ENCODE measurements at places on chromosomes 1 and 21.

- no peak for DNase-seq
These were observed 72.6 kb downstream of the DTL start for GRCh38 chr1:212108187-212108586.

DNA sequence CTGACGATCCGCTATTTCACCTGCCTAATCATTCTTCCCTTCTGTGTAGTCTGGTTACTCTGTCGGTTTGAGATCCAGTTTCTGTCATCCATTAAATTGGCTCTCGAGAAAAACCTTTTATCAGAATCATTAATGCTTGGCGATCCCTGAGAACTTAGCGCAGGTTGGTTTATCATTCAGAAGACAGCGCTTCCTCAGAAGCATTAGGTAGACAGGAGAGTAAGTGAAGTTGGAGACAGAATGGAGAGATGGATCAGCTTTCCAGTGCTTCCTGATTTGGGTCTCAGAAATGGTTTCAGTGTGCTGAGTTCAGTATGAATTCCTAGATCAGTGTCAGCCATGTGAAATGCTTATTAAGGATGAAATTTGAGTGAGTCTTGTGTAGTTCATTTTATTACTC is 1.3 kb downstream of the USP1 start:
- DNase-seq: no peak

GRCh38 chr1:198493329-198493728 is 47.2 kb downstream of the ATP6V1G3 start:
- no peak for DNase-seq

GRCh38 chr21:46532080-46532479 is 72.8 kb downstream of the S100B start:
- DNase-seq: no peak

DNA sequence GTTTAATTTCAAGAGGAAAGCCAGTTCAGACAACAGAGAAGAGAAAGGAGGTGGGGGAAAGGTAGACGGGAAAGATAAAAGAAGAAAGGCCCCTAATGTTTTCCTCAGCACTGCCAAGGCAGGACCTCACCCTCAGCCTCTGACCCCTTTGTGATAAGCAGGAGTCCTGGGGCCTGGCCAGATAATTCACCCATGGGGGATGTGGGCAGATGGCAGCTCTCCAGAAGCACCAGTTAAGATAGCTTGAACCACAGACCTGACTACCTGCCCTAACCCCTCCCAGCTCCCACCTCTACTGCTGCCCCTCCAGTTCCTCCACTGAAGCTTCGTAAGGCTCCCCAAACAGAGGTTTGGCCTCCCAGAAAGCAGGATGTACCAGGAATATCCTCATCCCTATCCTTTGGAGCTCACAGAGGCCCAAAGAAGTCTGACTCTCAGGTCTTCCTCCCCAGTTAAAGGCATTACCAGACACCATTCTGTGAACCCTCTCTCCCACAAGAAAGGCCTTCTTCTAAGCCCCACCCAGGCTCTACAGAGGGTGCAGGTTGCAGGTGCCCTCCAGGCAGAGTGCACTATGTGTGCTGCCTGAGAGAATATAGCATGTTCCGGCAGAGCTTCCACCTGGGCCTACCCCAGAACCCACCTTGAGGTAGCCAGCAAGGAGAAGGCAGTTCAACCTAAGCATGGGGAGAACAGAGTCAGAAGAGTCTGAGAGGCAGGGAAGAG is 9.2 kb upstream of the SNAPIN start:
- DNase-seq: no peak

DNA sequence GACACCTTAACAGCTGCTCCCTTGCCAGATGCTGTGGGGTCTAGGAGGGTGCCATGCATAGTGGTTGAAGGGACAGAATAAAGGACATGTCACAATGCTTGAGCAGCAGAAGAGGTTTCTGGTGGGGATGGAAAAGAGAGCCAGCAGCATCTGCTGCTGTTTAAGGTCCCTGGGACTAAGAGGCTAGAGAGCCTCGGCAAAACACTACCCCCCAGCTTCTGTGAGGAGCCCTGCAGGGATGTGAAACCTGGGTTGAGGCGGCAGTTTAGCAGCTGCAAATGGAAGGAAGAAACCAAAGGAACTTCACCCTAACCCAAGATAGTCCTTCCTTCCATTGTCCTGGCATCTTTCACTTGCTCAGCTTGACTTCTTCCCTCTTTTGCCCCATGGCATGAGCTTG is 39.4 kb downstream of the PLXNA2 start:
- DNase-seq: no peak

GRCh38 chr1:218456444-218456843 is 111.3 kb downstream of the TGFB2 start:
- DNase-seq: no peak

- DNase-seq: peak; percentile 86
These were observed 197.7 kb downstream of the GREM2 start for GRCh38 chr1:240414237-240414636.

DNA sequence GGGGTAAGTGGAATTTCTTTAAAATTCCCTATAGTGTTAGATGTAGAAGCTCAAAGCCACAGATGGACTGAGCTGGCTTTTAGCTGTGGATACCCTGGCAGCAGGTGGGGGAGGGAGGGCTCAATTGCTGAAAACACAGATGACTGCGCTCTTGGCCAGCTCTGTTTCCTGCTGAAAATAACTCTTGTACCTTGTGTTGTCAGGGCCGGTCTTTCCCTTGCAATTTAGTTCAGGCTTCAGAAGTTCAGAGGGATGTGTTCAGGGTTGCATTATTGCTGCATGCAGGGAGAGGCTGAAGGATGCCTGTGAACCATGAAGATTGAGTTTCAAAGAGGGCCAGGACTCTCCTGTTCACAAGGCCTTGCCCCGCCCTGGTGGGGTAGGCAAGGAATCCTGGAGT is 58.1 kb upstream of the GCLM start:
- no peak for DNase-seq

DNA sequence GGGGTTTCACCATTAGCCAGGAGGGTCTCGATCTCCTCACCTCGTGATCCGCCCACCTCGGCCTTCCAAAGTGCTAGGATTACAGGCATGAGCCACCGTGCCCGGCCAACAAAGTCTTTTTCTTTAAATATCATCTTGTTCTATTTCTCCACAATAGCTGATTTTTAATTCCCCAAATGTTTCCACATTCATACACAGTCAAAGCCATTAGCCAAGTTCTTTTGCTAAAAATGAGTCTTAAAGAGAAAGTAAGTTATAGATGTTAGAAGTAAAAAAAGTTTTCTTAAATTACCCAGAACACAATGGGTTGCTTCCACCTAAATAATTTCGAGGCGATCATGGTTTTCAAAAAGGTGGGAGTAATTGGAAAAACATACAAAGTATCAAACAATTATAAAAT is 30.6 kb downstream of the C2CD2 start:
- DNase-seq: no peak

DNA sequence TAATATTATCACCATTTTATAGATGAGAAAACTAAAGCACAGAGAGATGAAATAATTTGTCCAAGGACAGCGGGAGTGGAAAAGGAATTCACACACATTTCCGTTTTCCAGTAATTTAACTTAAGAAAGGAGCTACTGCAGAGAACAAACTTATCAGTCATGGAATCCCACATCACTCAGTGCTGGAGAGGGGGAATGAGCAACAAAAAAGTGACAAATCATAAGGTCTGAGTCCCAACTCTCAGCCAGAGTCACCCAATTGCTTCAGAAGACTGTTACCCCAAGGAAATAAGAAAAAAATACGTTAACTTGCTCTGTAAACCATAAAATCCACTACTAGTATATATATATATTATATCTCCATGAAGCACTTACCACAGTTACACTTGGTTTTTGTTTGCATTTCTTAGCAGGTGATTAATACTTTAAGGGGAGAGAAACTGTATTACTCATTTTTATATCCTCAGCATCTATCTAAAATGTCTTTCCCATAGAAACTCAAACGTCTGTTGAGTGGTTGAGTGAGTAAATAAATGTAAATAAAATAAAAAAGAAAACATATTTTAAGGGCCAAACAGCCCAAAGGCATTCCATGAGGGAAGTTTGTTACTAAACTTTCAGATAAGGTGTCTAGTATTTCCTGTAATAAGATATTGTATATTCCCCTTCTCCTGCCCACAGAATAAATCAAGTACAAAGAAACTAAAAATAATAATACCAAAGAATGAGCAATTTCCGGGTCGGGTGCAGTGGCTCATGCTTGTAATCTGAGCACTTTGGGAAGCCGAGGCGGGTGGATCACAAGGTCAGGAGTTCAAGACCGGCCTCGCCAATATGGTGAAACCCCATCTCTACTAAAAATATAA is 76.8 kb downstream of the SLC45A1 start:
- DNase-seq: peak; percentile 80

DNA sequence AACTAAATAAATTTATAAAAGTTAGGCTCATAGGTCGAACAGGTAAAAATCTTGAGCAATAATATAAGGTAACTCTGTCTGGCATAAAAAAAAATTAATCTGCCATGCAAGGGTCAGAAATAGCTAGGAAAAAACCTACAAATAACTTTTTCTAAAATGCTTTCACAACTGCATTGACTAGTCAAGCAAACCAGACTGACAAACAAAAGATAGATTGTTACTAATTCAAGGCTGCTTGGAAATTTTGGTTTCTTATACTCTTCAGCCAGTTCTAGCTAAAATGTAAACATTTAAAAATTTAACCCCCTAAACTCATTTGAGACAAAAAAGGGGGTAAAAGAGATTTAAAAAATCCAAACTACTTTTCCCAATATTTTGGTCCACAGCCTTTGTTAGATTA is 40.8 kb downstream of the S100A10 start:
- DNase-seq: no peak

GRCh38 chr1:117843791-117844190 is 85.6 kb downstream of the GDAP2 start:
- DNase-seq: no peak

GRCh38 chr1:38000529-38001455 is 4.5 kb downstream of the FHL3 start:
- DNase-seq: no peak

- no peak for DNase-seq
These were observed 47.8 kb downstream of the ITPKB start for GRCh38 chr1:226691247-226691646.

DNA sequence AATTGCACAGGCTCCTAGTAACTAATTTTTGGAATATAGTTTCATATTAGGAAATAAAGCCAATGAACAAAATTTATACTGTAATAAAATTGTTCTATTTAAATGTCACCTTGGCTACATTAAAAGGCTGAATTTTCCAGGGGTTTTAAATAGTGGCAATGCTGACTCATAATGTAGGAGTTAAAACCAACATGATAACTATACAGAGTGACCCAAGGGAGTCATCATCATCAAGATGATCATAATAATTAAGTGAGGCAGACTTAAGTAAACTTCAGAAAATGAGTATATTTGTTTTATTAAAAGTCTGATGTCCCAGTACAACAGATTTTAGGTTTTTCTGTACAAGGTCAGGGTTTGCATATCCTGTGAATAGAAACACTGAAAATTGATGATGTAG is 183.4 kb downstream of the PLPPR4 start:
- no peak for DNase-seq

DNA sequence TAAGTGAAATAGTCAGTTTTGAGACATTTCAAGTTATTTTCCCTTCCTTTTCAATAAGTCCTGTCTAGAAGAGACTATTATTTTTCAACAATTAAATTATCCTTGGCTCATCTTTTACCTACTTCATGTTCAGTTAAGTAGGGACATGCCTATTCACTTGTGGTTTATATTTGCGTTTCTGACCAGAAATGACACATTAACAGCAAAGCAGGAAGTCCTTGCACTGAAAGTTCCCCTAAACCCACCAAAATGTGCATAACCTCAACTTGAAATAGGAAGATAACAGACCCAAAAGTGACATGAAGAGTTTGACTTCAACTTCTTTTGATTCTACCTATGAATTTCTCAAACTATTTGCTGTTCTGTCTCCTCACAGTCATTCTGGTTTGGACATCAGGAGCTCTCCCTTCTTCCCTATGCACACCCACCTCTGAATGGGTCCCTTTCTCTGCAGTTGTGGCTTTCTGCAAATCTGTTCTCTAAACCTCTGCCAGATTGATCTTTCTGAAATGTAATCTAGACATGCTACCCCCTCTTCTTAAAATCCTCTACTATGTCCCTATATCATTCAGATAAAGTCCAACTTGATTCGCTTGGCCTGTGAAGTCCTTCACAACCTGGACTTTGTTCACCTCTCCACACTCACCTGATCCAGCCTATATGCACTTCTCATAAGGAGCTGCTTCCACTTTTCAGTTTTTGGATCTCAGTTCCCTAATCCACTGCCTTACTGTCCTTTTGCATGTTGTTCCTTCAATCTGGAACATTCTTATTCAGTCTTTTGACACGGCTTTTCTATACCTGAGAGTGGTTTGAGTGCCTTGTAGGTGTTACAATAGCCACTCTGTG is 661.5 kb upstream of the ADGRL4 start:
- DNase-seq: no peak

GRCh38 chr1:201643835-201644104 is 104.8 kb downstream of the NAV1 start:
- no peak for DNase-seq

DNA sequence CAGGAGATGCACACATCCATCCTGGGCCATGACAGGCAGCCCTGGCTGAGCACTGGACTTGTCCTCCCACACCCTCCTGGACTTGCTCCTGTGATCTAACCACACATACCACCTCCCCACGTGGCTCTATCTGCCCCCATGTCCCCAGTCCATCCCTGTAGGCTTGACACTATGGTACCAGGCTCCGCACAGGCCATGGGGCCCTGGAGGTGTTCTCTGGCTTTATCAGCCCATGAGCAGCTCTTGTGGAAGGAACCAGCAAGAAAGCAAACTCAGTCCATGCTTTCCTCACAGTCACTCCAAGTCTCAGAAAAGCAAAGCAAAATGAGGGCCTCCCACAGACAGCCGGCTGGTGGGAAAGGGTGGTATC is 61.6 kb downstream of the CD46 start:
- no peak for DNase-seq

DNA sequence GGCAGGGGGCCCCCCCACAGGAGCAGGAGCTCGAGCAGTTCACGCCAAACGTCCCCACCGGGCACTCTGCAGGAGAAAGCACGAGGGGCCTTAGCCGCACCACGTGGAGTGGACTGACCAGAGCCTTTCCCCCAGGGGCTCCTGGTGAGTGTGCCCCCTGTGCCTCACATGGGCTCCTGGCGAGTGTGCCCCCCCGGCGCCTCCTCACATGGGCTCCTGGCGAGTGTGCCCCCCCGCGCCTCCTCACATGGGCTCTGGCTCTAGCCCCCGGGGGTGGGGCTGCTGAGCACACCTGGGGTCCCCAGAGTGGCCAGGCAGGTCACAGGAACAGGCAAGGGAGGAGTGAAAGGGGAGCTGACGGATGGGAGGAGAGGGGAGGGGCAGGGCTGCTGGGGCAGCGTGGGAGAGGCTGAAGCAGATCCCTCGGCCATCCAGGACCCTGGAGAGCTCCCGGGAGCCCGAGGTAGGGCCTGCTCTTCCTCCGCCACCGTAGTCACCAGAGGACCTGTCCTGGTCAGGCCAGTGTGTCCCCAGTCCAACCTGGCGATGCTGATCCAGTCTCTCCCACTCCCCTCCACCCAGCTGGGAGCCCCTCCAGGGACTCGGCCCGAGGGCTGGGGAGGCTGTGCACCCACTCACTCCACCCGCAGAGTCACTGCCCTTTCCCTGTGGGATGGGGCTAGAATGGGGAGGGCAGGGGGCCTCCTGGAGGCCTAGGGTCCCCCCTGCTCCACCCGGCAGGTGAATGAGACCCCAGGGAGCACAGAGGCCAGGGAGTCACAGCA is 47.6 kb downstream of the ARHGEF16 start:
- no peak for DNase-seq

GRCh38 chr1:54359393-54360162 is 46.6 kb downstream of the SSBP3 start:
- DNase-seq: no peak

GRCh38 chr1:53512807-53513755 is 53.9 kb downstream of the DMRTB1 start:
- DNase-seq: no peak

- DNase-seq: no peak
These were observed 23.8 kb downstream of the IFNGR2 start for GRCh38 chr21:33427051-33427450.
